ENCODE measurements at places on chromosomes 1 and 21.

DNA sequence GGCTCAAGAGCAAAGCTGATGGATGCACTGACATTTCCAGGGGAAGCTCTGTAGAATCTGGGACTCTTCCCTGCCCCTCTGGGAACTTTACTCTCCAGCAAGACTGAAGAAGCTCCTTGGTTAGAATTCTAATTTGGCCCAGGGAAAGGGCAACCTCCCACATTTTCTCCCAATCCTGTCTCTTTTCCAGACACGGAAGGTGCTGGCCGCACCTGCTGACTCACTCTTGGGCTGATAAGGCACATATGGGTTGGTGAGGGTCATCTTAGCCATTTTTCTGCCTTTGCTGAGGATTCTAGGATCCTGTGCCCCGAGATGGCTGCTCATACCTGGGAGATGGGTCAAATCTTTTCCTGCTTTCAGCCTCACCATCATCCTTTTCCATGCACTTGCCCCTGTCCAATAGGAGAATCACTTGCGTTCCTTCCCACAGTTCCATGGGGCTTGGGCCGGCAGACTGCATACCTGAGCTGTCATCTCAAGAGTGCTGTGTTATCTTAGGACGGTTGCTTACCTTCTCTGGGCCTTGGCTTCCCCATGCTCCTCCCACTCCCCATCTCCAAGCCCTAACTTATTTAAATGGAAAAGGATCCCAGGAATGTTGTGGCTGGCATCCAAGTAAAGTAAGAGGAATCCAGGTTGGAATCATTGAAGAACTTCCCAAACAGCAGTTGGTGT, 1.3 kb downstream of the TINAGL1 start:
- DNase-seq: no peak

DNA sequence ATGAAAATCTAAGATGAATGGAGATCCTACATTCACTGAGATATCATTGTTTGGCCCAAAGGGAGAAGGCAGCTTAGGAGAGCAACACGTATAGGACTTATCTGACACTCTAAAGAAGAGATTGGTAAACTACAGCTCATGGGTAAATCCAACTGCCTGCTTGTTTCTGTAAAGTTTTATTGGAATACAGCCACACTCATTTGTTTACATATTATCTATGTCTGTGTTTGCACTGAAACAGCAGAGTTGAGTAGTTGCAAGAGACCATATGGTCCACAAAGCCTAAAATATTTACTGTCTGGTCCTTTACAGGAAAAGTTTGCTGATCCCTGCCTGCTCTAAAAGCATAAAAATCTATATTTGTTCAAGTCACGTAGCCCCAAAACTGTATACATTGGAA, 14.3 kb upstream of the LRRC53 start:
- no peak for DNase-seq

DNA sequence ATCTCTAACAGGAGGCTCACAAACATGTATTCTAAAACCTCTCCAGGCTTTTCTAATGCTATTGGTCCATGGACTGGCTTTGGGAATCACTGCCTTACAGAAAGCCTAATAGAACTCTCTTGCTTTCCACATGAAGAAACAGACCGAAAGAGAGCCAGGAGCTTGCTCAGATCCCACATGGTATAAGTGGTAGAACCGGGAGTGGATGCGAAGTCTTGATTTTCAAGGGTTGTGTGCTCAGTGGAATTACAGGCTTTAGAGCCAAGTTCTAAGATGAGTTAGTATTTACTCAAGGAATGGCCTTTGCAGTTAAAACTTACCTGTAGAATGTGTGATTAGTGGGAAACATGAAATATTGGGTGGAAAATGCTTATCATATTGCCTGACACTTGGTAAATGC, 54.3 kb upstream of the HSD17B7 start:
- DNase-seq: no peak

DNA sequence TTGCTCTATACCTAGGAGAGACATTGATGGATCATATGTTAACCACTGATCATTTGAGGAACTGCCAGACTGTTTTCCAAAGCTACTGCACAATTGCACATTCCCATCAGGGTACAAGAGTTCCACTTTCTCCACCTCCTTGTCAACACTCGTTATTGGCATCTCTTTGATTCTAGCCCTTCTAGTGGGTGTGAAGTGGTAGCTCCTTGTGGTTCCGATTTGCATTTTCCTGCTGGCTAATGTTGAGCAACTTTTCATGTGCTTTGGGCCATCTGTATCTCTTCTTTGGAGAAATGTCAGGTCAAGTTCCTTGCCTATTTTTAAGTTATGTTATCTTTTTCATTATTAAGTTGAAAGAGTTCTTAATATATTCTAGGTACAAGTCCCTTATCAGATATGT, 90.1 kb downstream of the DMRTB1 start:
- DNase-seq: no peak

DNA sequence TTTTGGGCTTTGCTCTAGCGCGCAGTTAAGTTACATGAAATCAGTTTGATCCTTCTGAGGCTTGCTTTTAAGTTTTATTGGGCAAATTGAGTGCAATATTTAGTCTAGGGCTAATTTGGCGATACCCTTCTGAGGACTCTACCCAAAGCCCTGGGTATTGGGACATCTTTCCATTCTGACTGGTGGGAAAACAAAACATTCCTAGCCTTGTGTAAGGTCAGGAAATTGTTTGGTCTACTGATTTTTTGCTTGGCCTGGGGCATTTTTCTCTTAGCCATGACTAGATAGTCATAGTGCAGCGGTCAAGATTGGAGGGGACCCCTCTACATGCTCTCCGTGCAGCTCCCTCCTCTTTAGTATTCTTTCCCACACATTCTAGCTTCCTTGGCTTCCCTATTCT, 189.6 kb upstream of the PTGFR start:
- DNase-seq: no peak

- no peak for DNase-seq
These were observed 21.3 kb downstream of the ACOT11 start for GRCh38 chr1:54569339-54569738.

DNA sequence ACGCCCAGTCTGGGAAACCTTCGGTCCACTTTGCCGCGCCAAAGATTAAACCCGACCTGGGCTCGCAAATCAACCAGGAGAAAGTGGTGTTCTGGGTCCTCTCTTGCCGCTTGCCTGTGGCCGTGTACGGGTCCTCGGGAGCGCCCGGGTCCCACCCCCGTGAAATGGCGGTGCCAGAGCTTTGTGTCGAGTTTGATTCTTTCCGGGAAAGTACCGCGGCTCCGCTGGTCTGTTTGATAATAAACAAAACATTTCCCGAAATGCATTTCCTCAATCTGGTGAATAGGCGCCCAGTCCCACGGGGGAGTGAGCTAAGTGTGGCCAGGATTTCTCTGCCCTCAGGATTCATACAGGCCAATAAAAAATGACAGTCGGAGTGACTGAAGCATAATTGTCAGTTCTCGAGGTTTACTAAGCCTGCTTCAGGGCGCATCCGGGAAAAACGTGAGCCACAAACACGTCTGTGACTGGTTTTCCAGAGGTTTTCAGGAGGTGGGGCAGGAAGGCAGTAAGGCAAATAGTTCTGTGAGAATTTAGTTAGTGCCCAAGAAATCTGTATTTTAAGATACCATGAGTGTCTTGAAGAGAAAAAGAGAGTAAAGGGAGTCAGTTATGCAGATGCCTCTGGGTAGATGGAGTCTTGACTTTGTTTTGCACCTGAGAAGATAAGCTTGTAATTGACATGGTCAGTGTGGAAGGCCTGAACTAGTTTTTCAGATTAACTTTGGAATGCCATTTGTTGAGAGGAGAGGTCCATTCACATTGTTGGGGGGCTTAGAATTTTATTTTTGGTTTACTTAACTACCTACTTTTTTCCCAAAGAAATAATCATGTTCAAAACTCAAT, 675 bp downstream of the IFNAR1 start:
- DNase-seq: peak; percentile 86

GRCh38 chr1:231315887-231316286, 21.8 kb downstream of the EXOC8 start:
- DNase-seq: peak; percentile 41

DNA sequence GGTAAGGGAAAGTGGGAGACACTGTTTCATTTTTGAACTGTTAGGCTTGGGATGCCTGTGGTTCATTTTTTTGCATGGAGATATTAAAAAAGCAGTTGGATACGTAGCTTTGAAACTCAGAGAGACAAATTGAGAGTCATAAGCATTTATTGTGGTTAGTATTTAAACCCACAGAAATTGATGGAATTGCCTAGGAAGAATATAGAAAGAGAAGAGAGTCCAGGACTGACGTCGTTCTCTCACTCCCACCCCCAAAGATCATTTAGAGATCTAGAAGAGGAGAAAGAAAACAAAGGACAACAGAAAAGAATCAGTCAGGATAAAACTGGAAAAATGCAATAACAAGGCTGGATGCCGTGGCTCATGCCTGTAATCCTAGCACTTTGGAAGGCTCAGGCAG, 73.2 kb upstream of the BMP8A start:
- no peak for DNase-seq

DNA sequence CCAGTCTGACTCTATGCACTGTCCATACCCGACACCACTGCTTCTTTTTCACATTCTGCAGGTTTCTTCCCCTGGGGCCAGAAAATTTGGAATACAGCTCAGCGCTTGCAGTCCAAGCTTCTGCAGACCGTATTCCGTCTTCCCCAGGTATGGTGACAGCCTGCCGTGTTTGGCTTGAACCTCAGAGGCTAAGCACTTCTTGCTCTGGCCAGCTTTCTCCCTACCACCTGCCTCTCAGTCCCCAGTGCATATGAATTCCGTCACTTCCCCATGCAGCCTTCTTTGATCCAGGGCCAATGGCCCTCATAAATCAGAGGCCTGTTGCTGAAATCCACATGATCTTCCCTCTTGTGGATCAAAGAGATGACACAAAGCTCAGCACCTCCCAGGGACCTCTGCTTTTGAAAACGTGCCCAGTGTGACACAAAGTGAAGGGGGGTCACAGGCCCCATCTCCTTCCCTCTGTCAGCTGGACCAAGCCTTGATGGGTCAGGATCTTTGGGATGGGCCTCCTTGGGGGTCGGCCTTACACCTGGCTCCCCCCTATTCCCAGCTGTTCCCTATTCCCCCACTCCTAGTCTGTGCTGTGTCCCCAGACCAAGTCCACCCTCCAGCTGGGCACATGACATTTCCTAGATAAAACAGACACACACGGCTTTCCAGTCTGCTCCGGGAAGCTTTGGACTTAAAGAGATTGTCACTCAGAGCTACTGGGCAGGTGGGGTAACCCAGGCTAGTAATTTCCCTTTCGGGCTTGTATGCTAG, 66.6 kb downstream of the HMGB4 start:
- no peak for DNase-seq

- no peak for DNase-seq
These were observed 144.7 kb downstream of the TGFBR3 start for GRCh38 chr1:91741301-91741700.

- no peak for DNase-seq
These were observed 2.3 kb downstream of the VPS26C start for GRCh38 chr21:37264808-37265207.

DNA sequence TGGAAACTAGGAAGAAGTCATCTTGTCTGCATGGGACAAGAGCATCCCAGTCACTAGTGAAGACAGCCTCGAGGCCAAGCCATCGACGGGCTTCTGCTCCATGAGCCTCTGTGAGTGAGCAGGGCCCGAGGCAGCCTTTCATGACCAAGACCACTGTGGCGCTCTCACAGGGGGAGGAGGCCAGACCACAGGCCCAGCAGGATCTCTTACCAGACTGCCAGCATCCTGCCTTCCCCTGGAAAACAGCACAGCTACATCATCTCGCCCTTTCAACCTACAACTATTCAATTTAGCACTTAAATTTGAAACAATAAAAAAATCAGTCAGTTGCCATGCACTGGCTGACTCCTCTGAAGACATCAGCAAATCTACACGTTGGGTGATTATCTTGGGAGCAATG, 85.4 kb downstream of the HSF2BP start:
- DNase-seq: no peak

DNA sequence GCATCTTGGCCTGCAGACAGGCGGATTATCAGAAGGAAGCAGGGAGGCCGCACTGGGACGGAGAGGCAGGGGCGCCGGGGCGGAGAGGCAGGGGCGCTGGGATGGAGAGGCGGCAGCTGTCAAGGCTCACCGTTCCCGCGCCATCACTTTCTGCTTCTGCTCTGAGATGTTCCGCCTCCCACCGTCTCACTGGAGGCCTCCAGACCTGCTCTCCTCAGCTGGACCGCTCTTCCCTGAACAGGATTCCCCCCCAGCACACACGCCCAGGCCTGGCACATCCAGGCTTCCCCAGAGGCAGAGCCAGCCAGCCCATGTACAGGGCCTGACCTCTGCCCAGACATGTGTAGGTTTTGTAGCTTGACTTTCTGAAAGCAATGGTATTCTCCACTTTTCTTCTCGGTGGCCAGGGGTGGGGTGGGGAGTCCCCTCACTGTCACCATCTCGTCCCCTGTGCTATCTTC, 84.1 kb downstream of the RIPK4 start:
- DNase-seq: no peak

DNA sequence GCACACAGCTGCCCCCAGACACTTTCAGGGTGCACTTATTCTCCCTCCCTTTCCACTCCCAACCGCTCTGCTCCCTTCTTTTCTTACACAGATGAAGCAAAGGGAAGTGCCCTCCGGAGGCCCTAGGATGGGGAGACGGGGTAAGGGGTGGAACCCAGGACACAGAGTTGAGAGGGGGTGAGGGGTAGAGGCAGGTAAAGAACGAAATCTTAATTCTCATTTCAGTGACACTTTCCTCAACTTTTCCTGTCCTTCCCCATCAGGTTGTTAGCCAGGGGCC, 12.8 kb downstream of the PLEKHO1 start:
- DNase-seq: no peak

- no peak for DNase-seq
These were observed 623.2 kb downstream of the LMO4 start for GRCh38 chr1:87951852-87952251.

DNA sequence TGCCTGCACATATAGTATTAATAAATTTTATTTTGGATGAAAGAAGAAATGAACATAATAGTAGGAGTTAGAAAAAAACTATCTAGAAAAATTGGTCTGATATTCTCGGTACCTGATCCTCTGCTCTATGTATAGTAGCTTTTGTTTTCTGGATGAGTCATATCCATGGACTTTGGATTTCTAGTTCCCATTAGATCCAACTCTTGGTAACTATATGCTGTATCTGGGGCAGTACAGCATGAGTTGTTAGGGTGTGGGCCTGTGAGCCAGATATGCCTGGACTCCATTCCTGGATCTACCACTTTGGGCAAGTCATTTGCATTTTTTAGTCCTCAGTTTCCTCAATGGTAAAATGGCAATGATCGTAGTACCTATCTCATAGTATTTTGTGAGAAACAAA, 372.2 kb upstream of the PKN2 start:
- DNase-seq: no peak

DNA sequence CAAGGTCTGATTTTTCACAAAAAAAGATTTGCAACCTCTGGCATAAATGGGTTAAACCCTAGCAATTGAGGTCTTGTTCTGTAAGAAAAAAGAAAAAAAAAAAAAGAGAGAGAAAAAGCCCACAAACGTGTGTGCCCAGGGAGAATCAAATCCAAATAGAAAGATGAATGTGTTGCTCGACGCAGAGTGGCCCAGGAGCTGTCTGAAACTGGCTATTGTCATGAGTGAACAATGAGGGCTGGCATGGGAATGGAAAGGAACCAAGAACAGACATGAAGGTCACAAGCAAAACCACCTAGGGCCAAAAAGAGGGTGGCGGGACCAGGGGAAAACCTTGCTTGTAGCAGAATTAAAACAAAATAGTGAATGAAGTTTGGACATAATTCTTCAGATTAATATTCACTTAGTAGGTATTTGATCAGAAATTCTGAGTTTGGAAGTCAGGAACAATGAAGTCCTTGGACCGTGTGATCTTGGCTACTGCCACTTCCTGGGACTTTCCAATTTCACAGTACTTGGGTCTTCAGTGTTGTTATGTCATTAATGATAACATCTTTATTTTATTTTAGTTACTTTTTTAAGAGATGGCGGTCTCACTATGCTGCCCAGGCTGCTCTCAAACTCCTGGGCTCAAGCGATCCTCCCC, 3.1 kb downstream of the ENO1 start:
- peak; percentile 55 for DNase-seq

Data from CD4-positive, alpha-beta T cell treated with Interleukin-21 for 1 hour (primary cell).